Stimulated activated CD4-positive, alpha-beta T cell treated with anti-CD3 and anti-CD28 coated beads, Interleukin-1b, Interleukin-23, amount 100 ng/mL, for 1 hour (primary cell): ENCODE measurements at places on chromosomes 6 and 20.

DNA sequence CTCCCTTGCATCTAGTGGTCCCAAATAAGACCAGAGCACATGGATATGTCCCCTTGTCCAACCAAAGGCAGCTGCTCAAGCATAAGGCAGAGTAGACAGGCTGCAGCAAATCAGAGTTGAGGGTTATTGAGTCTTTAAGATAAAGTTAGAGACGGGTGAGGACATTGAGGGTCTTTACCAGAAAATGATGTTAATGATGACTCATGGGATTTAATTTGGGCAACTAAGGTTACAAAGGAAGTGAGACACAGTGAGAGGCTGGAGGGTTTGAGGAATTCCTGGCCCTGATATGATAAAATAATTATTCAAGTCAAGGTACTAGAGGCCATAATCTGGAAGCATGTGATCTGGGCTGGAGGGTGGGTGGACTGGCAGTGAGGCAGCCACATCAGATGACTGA, 133.6 kb downstream of the ALDH8A1 start:
- DNase-seq: no peak

- no peak for DNase-seq
Measured at GRCh38 chr6:88807622-88808021, 155.8 kb downstream of the RNGTT start.

- DNase-seq: no peak
Measured at GRCh38 chr6:53858913-53859312, 64.1 kb downstream of the LRRC1 start.

DNA sequence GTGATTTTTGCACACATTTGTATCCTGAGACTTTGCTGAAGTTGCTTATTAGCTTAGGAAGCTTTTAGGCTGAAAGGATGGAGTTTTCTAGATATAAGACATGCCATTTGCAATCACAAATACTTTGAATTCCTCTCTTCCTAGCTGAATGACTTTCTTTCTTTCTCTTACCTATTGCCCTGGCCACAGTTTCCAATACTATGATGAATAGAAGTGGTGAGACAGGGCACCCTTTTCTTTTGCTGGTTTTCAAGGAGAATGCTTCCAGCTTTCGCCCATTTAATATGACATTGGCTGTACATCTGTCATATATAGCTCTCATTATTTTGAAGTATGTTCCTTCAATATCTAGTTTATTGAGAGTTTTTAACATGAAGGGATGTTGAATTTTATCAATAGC, 409.6 kb upstream of the EPHA7 start:
- no peak for DNase-seq

DNA sequence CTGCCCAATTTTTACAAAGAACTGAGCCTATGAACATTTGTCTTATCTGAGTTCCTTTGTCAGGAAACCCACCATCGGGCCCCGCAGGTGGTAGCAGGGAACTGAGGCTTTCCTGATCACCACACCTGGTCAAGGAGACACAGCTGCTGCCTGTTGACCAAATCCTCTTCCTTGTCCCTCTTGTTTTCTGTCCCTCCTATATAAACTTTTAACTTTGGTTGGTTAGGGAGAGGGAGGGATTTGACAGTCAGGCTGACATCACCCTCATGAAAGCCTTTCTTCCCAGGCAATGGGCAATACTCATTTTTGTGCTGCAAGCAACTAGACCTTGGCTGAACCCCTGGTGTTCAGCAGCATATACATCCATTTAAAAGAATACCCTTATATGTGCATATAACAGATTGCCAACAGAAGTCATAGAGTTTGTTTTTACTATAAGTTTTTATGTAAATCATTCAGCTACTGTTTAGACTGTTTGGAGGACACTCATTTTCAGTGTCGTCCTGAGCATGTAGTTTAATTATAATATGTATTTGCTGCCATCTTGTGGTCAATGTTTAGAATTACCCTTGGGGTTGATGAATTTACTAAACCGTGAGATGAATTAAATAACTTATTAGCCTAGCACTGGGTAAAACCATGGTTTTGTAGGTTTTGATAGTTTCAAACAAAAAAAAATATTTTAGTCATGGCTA, 17.0 kb downstream of the CRISP1 start:
- no peak for DNase-seq

- DNase-seq: no peak
Measured at GRCh38 chr20:62714006-62714405, 5.4 kb downstream of the NTSR1 start.

DNA sequence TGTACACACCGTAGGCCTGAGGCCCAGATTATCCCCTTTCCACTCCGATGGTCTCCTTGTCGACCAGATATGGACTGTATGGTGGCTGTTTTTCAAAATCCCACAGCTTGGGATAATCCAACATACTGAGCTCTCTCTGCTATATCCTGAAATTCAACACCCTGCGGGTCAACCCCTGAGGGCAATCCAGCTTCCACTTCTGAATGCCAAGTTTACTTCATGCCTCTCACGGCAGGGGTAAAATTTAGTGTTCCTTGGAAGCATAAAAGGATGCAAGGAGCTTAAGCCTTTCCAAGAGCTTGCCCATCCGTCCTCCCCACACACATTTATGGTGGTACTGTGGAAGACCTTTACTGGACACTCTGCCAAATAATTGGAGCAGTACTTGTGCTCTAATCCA, 90.7 kb downstream of the PLG start:
- DNase-seq: no peak
